RPMI7951 (cell line): ENCODE measurements at places on chromosomes 3 and 15. TPM values are rescaled to one million over a fixed set of nuclear protein-coding genes. Genes with fewer than 3 reads are reported as not detected.

RFC4 gene
- total RNA-seq = 142 and 161 TPM in 2 replicates

DNA sequence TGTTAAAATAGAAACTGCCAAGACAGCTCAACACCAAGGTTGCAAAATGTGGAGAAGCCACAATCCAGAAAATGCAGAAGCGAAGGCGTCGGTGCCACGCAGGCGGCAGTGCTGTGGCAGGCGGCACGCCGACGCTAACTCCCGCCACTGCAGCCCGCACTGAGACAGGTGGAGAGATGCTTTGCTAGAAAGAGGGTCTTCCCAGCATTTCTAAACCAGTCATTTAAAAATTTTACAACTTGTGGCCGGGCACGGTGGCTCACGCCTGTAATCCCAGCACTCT lies 23.2 kb downstream of the CYFIP1 start:
- DNase-seq = no peak

FBXL22 gene
- total RNA-seq = 0.60 and 0.88 TPM in 2 replicates

TTLL3 gene
- total RNA-seq = 4.7 and 7.4 TPM in 2 replicates

DNA sequence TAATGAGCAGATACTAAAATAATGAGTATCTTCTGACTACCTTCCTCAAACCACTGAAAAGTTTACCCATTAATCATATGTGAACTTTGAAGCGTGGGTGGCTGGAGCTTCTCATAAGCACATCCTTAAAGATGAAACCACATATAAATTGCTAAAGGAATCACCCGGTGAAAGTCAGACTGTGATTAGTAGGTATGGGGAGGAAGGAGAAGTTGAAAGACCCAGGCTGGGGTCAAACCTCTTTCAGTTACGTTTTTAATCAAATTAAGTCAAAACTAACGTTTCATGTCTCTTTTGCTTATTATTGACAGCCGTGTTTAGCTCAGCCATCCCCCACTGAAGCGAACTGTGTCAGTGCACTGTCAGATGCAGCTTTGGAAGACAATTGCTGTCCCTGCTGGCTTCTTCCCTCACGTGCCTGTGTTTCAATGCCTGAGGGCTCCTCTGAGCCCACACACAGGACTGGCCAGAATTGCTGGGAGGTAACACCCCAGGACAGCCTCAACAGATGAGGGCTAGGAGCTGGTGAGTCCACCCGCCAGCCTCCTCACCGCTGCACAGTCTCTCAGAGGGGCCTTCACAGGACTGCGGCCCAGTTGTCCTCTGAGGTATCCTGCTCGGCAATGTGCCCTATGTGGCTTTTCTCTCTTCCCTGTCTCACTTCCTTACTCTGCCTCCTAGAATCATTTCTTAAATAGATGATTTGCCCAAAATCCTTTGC lies 29.3 kb upstream of the SH3BP5 start:
- DNase-seq = peak; percentile 17

GRCh38 chr3:191982481-191982880 lies 521.5 kb downstream of the PYDC2 start:
- peak; percentile 58 for DNase-seq

GRCh38 chr15:58459045-58459444 lies 27.3 kb downstream of the LIPC start:
- DNase-seq = no peak
